ENCODE measurements at places on chromosomes 12 and 14.

DNA sequence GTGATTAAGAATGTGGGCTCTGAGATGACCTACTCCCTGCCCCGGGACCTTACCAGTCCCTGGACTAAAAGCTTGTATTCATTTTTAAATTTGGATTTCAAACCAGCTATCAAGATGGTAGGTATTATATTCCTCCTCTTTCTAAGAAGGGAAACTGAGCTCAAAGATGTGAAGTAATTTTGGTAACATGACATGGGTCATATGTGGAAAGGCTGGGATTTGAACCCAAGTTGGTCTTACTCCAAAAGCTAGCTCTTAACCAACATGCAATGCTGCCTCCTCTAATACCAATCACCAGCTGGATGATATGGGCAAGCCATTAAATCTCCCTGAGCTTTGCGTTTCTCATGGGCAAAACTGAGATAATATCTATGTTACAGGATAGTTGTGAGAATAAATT lies 166.4 kb upstream of the SLC38A2 start:
- no peak for DNase-seq

DNA sequence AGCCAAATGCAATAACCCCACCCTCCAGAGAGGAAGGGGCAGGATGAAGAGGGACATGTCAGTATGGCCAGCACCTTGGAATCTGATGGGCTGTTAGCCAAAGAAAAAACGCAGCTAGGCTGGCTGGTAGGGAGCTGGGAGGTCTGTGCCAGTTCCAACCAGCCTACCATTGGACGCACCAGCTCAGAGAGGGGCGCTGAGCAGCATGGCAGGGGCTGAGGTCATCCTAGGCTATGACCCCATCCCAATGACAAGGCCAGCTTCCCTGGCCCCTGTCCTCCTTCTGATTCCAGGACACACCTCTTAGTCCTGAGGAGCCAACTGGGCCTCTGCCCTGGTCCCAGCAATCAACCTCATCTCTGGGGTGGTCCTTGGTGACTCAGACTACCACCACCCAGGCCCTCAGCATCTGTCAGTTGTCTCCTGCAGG lies 12.2 kb downstream of the ACTN1 start:
- DNase-seq, result no peak

- DNase-seq, result no peak
Measured at GRCh38 chr12:132713123-132713522, 2.5 kb downstream of the PGAM5 start.

- peak; percentile 33 for DNase-seq
Measured at GRCh38 chr14:74913986-74914573, 9.0 kb downstream of the RPS6KL1 start.

GRCh38 chr12:90199006-90199405 lies 490.4 kb upstream of the ATP2B1 start:
- DNase-seq, result peak; percentile 19

DNA sequence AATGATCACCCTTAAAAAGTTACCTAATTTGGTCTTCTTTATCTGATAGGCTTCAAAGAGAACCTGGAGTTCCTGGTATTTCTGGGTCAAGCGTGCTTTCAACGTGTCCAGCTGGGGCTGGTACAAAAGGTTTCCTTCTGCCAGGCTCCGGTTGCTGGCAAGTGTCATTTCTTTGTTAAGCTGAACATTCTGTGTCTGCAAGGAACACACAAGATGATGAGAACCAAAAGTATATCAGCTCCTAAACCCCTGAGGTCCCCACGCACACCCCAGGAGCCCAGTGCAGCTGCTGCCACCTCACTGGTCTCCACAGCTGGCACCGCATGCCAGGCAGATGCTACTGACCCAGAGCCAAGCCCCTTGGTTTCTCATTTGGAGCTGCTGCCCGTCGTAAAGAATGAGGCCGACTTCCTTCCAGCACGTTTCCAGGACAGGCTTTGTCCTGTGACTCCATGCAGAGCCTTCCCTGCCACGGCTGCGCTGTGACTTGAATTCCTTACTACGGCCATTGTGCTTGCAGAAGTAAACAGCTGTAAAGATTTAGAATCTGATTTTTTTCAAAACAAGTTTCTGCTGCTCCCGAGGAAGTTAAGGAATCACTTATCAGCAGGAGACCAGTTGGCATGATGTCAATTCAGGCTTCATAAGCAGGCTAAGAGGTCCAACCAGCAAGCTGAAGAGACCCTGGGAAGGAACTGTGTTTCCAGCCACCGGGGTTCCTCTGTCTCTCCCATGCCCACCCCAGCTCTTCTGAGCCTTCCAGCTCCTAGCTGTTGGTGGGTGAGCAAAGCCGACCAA lies 24.9 kb downstream of the VPS37B start:
- DNase-seq, result no peak

DNA sequence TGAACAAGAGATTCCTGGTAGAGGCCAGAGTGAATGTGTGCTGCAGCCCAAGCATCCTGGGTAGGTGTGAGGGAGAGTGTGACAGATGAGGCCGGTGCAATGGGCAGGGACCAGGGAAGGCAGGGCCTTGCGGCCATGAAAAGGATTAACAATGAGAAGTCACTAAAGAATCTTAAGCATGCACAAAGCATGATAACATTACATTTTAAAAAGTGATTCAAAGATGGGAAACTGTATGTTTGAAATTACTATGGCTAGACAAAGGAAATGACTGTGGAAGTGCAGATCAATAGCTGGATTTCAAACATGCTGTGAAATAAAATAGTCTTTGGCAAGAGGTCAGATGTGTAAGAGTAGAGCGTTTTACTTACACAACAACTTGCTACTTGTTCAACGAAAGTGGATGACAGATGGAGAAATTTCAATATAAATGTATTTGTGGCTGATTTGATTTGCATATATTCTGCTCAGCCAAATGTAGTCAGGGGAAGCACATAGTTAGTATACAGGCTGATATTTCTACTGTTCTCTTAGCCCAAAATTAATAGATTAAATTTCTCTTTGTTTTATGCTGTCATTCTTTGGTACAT lies 175.5 kb downstream of the CCDC59 start:
- DNase-seq, result no peak

DNA sequence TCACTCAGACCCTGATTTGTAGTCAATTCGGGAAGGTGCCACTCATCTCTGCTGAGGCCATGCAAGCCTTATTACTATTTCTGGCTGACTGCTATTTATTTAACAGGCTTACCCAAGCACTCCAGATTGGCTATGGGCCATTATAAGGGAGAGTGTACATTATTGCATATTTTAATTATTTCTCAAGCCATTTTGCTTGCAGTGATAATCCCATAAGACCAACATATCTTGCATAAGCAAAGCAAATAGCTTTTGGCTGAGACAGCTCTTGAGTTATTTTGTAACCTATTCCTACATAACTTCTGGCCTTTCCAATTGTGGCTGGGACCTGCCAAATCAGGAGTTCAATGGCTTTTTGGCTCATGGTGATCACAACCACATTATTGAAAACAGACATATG lies 509.6 kb upstream of the USP15 start:
- DNase-seq, result no peak

DNA sequence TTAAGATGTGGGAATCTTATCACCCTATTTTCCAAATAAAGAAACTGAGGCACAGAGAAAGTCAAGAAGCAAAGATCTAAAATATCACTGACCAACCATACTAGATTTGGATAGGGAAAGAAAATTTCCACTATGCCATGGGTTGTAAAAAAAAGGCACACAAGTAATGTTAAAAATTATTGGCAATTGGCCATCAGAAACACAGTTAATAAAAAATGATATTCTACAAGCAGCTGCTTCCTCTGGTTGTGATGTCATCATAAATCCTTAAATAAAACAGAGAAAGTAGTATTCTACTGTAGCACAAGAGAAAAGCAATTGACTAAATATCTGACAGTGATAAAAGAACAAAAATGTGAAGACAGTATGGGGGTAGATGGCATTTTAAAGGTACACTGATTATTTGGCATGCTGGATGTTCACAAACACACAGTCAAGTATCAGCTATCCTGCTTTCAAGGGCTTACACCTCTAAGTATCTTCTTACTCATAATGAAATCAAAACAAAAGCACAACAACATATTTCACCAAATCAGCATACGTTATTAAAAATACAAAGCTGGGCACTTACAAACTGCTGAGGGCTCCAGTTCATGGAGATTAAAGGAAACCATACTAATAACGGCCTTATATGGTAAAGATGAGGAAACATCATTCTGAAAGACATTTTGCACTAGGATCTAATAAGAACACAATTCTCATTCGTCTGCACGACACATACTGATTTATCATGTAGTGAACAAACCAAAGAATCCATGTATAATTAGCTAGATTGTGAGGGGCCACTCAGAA lies 45.7 kb downstream of the CORO1C start:
- no peak for DNase-seq

DNA sequence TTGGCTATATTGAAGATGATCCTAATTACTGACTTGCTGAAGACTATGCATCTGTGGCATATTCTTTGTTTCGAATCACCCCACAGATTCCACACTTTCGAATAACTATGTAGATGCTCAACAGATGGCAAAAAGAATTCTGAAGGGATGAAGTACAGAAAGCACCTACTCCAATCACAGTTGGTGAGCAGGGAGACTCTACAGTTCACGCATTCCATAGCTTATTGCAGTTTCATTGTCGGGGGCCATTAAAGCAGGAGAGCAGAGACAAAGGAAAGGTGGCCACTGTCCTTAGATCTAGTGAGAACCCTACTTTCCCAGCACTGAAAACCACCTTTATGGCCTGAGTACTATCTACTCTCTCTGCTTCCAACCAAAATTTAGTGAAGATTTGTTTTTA lies 191.9 kb downstream of the STXBP6 start:
- DNase-seq, result no peak

DNA sequence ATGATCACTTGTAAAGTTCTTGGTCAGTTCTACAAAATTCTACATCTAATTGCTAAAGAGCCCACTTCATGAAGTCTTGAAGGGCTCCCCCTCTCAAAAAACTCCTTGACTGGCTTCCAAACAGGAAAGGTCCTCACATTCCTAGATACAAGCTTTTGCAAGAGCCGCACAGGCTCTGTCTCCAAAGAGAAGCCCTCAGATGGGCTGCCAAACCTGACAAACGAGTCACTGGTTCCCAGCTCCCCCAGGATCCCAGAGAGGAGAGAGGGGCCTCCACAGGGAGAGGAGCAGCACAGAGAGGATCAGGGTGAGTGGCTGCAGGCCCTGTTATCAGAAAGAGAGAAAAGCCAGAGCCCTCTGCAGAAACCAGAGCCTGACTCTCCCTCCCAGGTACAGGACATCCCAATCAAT lies 5.8 kb downstream of the NID2 start:
- DNase-seq, result no peak

- no peak for DNase-seq
Measured at GRCh38 chr12:67681941-67682620, 33.5 kb downstream of the DYRK2 start.

DNA sequence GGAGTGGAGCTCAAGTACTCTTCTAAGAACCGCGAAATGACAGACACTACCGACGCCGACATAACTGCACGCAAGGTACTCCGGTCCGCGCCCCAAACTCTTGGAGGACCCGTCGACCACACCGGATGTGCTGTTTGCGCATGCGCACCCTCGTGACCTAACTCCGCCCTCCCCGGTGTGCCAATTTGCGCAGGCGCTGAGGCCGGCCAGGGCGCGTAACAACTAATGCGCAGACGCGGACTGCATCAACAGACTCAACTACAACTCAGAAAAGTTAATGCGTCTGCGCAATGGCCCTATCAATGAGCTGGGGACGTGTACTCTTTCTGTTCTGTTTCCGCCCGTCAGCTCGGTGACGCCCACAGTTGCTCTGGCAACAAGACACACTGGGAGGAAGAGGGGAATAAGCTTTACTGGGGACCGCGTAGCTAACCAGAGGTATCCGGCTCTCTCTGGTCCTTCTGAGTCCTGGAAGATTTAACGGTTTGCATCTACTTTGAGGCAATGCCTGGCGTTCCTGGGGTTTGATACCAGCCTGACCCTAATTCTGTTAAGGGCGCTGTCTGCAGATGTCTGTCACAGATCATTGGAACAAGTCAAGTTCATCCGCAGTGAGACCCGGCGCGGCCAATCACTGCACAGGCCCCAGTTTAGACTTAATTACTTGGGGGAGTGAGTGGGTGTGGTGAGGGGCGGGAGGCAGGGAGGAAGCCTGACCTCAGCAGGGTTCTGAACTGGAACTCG lies at the start of gene DAD1:
TSS of gene DAD1 (minus strand) at position 129 of the 744 bp plus-strand sequence. CDS start at position 62, 67 bp downstream.
- peak; percentile 99 for DNase-seq

DNA sequence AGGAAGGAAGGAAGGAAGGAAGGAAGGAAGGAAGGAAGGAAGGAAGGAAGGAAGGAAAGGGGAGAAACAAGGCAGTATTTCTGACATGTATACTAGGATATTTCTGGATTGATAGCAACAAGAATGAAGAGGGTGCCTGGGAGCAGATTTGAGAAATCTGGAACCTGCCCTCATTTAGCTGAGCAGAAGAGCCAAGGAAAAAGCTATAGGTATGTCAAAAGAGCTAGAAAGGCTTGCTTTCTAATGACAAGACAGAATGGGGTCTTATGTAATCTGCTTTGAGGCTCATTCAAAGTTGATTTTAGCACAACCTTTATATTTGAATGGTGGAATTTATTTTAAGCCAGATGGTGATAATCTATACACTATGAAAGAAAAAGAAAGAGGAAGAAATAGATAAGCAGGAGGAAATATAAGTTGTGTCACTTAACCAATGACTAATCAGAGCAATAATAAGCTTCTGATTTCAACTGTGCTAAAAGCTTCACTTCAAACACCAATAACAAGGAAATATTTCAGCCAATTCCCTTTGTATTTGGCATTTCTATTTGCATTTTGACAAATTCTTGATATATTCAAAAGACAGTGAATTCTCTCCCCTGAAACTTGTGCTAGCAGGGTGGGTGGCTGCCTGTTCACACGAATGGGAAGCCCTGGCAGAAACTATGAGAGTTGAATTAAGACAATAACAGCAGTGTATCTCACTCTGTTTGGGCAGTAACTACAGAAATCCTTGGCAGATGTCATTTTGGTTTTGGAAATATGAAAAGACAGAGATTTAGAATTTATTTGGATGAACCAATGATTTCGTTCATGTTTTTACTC lies 76.3 kb upstream of the FLRT2 start:
- peak; percentile 48 for DNase-seq

GRCh38 chr14:68357777-68358176 lies 435.1 kb downstream of the ZFP36L1 start:
- DNase-seq, result no peak

DNA sequence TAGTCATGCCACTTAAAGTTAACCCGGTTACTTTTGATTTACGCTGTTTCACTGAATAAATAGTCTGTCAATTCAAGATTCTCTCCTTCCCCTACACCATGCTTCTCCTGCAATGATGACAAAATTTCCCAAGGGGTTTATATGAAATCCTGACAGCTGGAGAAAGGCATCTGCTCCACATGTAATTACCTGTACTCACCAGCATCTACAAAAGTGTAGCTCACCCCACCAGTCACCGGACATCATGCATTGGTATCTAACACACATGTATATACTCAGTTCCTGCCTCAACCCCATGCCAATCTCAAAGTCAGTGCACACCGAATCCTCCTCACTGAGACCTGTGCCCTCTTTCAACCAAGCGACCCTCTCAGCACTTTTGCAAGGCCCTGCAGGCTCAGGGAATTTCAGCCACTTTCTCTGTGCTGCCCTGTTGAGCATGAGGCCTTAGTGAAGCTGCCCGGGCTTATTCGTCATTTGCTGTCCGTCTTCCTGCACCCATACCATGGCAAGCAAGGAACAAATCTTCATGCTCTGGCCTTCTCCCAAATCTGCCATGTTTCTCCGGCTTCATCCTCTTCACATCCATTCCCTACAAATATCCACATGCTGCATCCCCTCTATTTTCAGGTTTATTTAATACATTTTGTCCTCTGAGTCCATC lies 131.6 kb downstream of the SEC23A start:
- no peak for DNase-seq

- DNase-seq, result no peak
Measured at GRCh38 chr12:129966146-129966995, 62.5 kb upstream of the TMEM132D start.

Measured in inflammatory macrophage treated with lipopolysaccharide for 1 hour (primary cell).